ENCODE measurements at places on chromosomes 1 and 21.

GRCh38 chr1:7471836-7472235 is 299.3 kb upstream of the VAMP3 start:
- peak; percentile 59 for DNase-seq

- DNase-seq, result no peak
These were observed 3.4 kb downstream of the FCER1G start for GRCh38 chr1:161218301-161219077.

DNA sequence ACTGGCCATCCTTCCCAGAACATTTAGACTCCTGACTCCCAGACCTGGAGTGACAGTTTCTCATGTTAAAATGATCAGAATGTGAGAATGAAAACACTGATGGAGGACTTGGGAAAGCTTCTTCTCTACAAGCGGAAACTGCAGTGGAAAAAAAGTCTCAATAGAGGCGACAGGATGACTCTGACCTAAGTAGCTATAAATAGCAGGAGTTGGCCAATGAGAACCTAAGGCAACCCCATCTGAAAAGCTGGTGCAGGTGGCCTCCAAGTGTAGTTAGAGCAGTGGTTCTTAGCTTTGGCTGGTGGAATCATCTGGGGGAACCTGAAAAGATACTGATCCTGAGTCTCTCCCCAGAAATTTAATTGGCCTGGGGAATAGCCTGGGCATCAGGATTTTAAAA is 44.2 kb upstream of the EXOSC10 start:
- DNase-seq, result no peak

DNA sequence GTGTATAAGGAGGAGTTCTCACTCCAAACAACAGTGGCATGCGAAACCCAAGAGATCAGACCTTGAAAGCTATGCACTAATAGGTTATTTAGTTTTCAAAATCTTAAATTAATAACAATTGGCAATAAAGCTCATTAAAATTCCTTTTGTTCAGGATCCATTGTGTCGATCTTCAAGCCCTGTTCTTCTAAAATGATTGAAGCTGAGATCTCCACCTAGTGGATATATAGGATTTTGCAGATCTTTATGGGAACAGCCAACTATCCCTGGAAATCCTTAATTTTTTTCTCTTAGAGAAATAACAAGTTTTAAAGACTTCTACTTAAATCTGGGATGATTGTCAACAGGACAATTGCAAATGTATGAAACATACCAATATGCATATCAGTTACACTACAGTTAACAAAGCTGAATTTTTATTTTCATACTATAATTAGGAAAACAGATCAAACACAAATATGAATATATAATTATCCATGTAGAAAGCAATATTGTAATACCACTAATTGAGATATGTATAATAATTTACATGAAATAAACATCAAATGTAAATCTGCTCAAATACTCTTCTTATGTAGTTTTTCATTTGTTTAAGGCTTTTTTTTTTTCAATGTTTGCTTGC is 43.3 kb downstream of the LRRC53 start:
- DNase-seq, result no peak

GRCh38 chr1:33128781-33129180 is 47.8 kb downstream of the AZIN2 start:
- DNase-seq, result no peak

GRCh38 chr1:50973255-50973654 is 3.2 kb downstream of the CDKN2C start:
- DNase-seq, result no peak

- DNase-seq, result no peak
These were observed 16.9 kb upstream of the KIAA0040 start for GRCh38 chr1:175209493-175209921.

Measured in Right ventricle myocardium inferior (tissue), 1 donor.